ENCODE measurements at places on chromosomes 12 and 14. TPM values are rescaled to one million over a fixed set of nuclear protein-coding genes. Genes with fewer than 3 reads are reported as not detected.
A peak's percentile ranks its signal among the peaks of the same experiment; 100 is the strongest.

- no peak for DNase-seq
Measured at GRCh38 chr14:32099473-32099872, 22.4 kb downstream of the ARHGAP5 start.

- DNase-seq, result no peak
Measured at GRCh38 chr12:50081096-50081808, 3.9 kb upstream of the SMARCD1 start.

ADIPOR2 gene
- 111 TPM for total RNA-seq

GRCh38 chr12:45789025-45789424 lies 59.5 kb downstream of the ARID2 start:
- no peak for DNase-seq

DNA sequence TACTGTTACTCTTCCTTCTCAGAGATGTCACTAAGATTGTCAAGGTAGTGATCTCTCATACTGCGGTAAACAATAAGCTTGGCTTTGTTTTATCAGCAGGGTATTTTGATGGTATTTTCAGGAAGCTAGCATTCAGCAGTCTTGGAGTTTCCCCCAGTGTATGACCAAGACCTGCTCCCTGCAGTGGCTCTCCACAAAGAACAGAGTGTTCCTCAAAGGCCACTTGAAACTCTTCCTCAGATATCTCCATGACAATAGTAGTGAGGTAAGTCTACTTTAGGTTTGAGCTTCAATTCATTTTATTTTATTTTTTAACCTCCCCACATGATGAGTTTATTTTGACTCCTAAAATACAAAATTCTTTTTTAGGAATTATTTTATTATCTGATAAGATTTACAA lies 74.0 kb upstream of the G2E3 start:
- DNase-seq, result no peak

DNA sequence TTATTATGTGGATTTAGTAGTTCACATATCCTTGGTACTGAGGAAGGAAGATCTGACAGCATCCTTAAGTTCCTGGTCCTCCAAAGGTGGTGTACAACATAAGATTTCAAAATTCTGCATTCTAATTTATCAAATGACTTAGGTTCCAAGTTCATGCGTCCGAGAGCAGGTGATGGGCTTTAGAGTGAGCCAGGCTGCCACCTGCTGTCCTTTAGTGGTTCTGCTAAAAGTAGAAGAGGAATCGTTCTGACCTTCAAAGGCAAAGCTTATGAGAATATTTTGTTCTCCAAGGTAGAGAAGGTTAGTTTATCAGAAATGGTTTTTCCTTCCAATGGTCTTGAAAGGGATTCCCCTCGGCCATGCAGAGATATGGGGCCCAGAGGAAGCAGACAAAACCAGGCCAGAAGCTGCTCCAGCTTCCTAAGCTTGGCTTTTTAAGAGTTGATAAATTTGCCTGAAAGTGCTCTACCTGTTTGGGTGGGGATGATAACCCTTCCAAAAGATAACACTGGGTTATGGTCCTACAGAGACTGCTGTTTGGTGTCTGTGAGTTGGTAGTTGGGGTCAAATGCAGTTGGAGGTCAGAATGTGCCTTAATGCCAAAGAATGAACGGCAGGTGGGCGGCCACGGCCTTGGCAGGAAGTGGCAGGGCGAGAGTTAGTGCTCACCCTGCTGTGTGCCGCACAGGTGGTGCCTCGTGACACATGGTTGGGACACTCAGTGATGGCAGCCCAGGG lies 29.1 kb upstream of the LRTM2 start:
- peak; percentile 78 for DNase-seq

- DNase-seq, result no peak
Measured at GRCh38 chr12:19675361-19675760, 236.1 kb downstream of the AEBP2 start.

Data from left colon (tissue), 2 donors.